Activated naive CD4-positive, alpha-beta T cell treated with Interleukin-2 at 50 U/mL for 16 hours (primary cell): ENCODE measurements at places on chromosomes 1 and 21.

GRCh38 chr1:165408518-165408917 is 36.4 kb downstream of the RXRG start:
- DNase-seq, result no peak

- peak; percentile 47 for DNase-seq
Observed at GRCh38 chr1:160779626-160780397, 16.2 kb upstream of the LY9 start.

GRCh38 chr1:205032508-205032907 is 10.5 kb upstream of the CNTN2 start:
- DNase-seq, result no peak

DNA sequence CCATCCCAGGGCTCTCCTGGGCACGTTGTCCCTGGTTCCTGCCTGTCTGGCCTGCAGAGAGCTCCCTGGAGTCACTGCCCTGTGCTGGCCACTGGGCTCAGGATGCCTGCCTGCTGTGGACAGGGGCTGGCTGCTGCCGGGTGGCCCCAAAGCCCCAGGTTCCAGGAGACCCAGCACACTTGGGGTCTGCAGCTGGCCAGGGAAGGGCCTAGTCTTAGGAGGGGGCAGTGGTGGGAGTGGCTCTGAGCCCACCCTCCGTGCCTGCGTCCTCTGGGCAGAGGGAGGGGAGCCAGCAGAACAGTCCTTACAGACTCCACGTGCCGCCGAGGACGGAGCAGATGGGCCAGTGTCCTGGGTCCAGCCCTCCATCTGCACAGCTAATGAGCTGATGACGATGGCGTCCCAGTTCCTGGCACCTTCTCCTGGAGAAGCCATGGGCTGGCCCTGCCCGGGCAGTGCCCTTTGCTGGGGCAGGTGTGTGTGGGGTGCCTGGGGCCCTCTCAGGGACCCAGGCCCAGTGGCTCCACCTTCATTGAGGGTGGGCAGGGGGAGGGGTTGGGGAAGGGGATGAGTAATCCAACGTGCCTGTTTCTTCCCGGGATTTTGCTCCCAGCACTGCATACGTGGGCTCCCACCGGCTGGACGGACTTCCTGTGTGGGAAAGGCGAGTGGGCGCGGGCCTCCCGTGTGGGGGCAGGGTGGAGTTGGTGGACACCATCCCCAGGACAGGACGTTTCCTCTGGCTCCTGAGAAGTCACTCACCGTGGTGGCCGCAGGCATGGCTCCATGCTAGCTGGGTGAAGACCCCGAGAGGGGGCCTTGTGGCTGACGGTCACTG is 6.8 kb upstream of the PLCH2 start:
- DNase-seq, result no peak

DNA sequence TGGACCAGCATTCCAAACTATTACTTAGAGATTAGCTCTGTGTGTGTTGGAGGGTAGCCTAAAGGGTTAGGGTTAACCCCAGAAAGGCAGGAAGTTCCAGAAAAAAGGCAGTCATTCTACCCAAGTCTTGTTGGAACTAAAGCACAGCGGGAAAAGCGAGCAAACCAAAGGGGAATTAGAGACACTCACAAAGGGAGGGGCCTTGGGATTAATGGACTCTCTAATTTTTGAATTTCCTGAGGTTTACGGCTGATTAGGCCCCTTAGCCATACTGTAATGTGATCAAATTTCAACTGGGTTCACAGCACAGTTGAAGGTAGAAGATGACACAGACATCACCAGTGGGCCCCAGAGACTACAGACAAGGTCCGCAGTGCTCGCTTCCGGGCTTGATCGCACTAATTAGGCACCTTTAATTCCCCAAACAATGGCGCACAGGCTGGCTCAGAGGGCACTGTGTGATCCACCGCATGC is 28.3 kb downstream of the CAPZB start:
- DNase-seq, result no peak

- DNase-seq, result peak; percentile 18
Observed at GRCh38 chr1:41868241-41868998, 50.3 kb downstream of the HIVEP3 start.

- DNase-seq, result no peak
Observed at GRCh38 chr1:93288558-93288957, 57.1 kb upstream of the DR1 start.

DNA sequence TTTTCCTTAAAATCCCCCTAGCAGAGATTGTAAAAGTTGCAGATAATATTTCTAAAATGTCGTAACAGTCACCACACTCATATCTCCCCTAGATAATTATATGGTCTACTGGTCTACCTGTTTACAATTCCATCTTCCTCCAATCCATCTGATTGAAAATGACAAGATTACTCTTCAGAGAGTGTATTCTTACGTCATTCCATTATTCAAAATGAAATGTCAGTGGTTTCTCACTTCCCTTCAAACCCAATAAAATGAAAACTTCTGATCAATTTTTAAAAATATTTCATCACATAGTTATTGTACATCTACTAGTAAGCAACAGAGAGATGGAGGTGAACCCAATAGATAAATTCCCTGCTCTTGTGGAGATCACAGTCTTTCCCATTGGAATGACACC is 202.2 kb upstream of the C8B start:
- DNase-seq, result no peak

GRCh38 chr1:233714631-233715217 is 100.8 kb downstream of the KCNK1 start:
- DNase-seq, result no peak

DNA sequence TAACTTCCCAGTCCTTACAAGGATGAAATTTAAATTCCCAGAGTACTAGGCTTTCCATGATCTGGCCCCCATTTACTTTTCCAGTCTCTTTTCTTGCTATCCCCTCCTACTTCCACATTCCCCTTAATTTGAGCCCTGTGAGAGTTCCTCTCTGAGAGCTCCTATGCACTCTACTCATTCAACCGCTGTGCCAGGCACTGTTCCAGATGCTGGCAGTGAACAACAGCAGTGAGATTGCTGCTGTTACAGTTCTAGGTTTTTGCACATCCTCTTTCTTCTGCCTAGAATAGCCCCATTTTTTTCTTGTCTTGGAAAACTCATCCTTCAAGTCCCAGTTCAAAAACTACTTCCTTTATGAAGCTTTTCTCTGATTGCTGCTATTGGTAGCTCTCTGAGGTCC is 18.8 kb downstream of the ATF6 start:
- no peak for DNase-seq

GRCh38 chr1:44568128-44568900 is 106.0 kb downstream of the TMEM53 start:
- no peak for DNase-seq

DNA sequence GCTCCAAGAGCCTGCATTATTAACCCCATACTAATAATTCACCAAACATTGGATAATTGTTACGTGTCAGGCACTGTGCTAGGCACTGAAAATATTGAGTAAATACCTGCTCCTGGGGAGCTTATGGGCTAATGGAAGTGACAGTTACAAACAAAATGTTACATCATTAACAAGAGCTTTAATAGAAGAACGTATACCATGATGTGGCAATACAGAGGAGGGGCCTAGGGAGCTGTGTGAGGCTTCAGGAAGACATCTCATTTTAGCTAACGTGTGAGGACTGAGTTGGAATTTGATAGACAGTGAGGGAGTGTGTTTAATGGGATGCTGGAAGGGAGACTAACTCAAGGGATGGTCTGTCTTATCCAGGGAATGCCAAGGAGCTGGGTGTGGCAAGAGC is 16.5 kb upstream of the TSPAN2 start:
- DNase-seq, result no peak

DNA sequence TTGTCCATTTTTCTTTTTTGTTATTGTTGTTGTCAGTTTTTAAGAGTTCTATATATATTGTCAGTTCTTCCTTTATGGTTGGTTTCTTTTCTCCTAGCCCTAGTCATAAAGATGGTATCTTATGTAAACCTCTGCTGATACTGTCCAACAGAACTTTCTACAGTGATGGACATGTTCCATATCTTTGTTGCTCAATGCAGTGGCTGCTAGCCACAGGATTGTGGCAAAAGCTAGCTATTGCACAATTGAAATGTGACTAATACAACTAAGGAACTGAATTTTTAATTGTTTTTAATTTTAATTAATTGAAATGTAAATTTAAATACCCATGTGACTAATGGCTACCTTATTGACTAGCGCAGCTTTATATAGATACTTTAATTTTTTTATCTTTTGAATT is 411.8 kb upstream of the PTBP2 start:
- DNase-seq, result no peak

GRCh38 chr1:201184307-201185122 is 6.1 kb upstream of the IGFN1 start:
- DNase-seq, result no peak

GRCh38 chr1:35924838-35925237 is 6.1 kb upstream of the AGO3 start:
- DNase-seq, result no peak

DNA sequence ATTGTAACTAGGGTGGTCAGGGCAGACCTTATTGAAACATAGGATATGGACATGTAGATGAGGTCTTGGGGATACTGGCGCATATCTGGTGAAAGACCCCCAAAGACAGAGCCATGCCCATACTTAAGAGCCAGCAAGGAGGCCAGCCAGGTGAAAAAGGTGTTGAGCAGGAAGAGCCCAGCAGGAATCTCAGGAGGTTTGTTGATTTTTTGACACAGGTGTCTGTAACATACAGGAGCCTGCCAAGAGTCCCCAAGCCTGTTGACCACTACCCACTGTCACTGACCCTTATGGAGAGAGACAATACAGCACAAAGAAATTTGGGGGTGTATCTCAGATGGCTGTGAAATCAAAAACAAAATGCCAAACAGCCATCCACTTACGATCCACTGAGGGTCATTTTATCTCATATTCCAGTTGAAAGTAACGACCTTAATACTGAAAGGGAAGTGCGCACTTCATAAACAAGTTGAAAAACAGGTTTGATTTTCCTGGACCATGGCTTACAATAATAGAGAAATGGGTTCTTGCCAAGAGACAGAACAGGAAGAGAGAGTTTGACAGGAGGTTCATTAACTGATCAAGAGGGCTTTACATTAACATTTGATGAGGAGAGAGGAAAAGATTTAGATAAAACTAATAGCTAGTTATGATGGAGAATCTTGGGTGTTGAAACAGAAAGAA is 163.6 kb downstream of the GLUL start:
- no peak for DNase-seq

DNA sequence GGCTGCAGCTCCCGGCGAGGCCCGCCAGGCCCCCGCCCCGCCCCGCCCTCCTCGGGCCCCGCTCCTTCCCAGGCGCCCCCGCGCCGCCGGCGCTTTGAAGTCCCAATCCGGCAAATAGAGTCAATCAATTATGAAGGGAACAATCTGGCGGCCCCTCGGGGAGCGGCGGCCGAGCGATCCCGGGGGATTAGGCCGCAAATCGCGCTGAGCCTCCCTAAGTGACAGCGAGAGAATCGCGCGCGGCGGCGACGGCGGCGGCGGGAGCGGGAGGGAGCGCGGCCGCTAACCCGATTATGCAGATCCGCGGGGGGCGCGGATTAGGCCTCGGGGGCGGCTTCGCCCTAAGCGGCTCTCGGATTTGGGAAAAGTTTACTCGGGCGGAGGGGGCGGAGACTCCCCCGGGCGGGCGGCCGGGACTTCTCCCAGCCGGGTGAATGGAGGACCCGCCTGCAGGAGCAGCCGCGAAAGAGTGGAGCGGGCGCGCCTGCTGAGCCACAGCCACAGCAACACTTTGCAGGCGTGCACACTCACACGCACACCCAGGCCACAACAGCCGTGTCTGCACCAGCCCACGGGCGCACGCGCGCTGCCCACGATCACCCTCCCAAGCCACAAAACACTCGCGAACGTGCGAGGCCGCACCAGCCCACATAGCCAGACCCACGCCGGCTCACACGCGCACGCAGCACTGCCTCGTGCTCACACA is 23.0 kb upstream of the DMBX1 start:
- no peak for DNase-seq

DNA sequence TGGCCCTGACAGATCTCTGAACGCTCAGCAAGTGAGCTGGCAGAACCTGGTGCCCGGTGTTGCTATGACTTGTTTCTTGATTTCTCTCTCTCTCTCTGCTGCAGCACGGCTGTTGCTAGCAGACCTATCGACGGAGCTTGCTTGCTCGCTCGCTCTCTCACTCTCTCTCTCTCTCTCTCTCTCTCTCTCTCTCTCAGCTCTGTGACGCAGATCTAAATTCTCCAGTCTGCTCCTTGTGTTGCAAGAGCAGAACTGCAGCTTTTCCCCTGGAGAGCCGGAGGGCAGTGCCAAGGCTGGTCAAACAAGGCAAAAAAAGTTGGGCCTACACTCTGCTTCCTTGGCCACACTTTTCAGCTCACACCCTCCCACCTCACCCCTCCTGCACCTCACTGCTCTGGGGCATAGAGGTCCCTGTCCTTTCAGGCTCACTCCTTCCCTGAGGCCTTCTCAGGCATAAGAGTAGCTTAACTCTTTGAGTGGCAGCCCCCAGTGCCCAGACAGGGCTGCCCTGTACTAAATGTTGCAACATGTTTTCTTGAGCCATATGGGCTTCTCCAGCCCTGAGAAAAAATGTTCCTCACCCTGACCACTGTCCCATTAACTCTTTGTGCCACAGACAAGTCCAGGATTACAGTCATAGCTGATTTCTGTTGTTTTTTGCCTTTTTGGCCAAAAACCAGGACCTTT is 72.2 kb downstream of the CD46 start:
- DNase-seq, result peak; percentile 82

DNA sequence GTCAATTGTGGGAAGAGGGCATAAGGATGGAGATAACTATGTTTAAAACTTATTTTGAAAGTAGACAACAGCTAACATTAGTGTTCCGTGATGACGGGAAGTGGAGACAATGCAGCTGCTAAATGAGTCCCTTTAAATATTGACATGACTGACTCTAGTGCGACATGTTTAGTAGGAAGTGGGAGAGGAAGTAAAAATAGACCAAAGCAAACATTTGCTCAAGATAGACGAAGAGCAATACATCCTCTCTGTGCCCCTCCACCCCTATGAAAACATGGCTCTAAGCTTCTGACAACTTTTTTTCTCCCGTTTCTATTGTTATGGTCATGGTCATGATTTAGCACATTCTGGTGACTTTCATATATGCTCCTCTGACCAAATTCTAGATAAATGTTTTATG is 60.0 kb upstream of the HMCN1 start:
- no peak for DNase-seq

GRCh38 chr1:92956254-92957029 is 4.8 kb downstream of the DIPK1A start:
- no peak for DNase-seq

DNA sequence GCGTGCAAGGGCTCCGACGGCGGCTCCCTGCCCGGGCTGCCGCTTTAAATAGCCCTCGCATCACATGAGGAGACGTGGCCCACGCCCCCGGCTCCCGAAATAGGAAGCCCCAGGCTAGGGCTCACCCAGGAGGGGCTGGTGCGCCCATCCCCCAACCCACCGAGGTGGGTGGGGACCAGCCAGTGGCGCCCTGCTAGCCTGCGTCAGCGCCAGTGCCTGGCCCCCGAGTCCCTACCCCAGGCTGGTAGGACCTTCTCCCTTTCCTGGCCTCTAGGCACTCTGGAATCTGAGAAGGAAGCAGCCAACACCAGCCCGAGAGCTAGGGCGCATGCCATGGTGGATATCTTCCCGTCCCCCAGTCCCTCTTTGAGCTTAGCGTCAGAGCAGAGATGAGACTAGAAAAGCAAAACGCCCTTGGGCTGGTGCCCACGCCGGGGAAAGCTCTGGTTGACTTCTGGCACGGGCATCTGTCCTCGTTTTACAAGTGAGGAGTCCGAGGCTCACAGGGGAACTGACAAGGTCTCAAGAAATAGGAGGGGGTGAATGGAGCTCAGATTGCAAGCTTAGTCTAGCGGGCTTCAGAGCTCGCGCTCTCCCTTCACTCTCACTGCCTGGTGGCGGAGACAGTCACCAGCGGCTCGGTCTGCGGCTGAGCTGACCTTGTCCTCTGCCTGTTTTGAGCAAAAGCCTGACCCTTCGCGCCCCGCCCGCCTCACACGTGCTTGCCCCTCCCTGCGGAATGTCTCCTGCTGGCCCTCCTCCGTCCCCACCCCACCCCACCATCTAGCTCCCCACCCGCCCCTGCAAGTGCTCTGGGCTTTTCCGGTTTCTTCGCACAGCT is at the start of gene FABP3:
FABP3 (minus strand) TSS at position 21 of the 841 bp plus-strand sequence. CDS start 62 bp downstream, outside the sequence.
- DNase-seq, result no peak
